ENCODE measurements at places on chromosomes 3 and 15. TPM values are rescaled to one million over a fixed set of nuclear protein-coding genes. Genes with fewer than 3 reads are reported as not detected.

DNA sequence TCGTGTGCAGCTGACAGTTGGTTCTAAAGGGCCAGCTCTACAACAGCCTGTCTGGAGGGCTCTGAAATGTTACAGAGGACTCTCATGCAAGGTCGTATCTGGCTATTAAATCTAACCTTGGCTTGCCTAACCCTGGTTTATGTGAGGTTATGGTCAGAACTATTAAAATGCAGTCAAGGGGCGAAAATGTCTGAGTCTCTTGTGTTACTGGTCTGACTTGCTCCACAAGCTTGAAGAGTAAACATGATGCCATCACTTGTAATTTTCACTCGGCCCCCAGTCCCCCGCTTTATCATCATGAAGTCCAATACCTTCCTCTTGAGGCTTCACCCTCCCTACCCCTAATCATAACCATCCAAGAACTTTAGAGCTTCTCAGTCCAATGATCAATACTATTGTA is 9.4 kb downstream of the ENTPD3 start:
- no peaks in the 10 kb centered on the region for H3K4me1 ChIP-seq
- DNase-seq: no peak
- no peak overlapping the region for H3K27ac ChIP-seq
- H3K27me3 ChIP-seq: no peaks in the 10 kb centered on the region

Gene TMEM40
- total RNA-seq: not detected

GRCh38 chr15:66188464-66188863 is 65.1 kb downstream of the MEGF11 start:
- no peak for DNase-seq
- H3K27ac ChIP-seq: no peak overlapping the region
- no peaks in the 10 kb centered on the region for H3K4me1 ChIP-seq
- H3K4me3 ChIP-seq: no peak overlapping the region
- H3K27me3 ChIP-seq: no peaks in the 10 kb centered on the region

- no peaks in the 10 kb centered on the region for H3K27me3 ChIP-seq
- H3K4me3 ChIP-seq: no peak overlapping the region
- H3K27ac ChIP-seq: no peak overlapping the region
- no peak for DNase-seq
- H3K36me3 ChIP-seq: no peaks in the 10 kb centered on the region
Observed at GRCh38 chr3:195774917-195775316, 36.8 kb downstream of the MUC4 start.

Gene PIK3CB
- total RNA-seq: 42.7 TPM

DNA sequence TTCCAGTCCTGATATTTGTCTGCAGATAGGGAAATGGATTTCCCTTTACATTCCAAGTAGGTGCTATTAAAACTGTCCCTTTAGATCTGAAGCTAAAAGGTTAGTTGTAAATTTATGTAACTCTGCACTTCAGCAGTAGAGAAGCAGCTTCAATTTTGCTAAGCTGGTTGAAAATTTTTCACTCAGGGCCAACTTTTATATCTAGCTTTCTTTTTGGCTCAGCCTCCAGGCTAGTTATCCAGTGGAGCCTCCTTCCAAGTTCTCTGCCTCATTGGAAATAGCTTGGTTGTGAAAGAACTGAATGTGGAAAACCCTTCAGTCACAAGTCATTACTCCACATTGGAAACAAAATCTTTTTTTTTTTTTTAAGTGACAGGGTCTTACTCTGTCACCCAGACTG is 8.2 kb upstream of the ZNF660 start:
- H3K4me1 ChIP-seq: no peaks in the 10 kb centered on the region
- no peak overlapping the region for H3K27ac ChIP-seq
- H3K27me3 ChIP-seq: no peaks in the 10 kb centered on the region
- no peak for DNase-seq

Data from esophagus muscularis mucosa (tissue), 4 donors.